Endodermal cell (in vitro differentiated cells): ENCODE measurements at places on chromosomes 11 and 22. TPM values are rescaled to one million over a fixed set of nuclear protein-coding genes. Genes with fewer than 3 reads are reported as not detected.
A peak's percentile ranks its signal among the peaks of the same experiment; 100 is the strongest.

The GVQW3 gene
- 6.2 and 6.6 TPM in 2 replicates for total RNA-seq

The ATP5MG gene
- 227 to 283 TPM (median 228 TPM) in 3 replicates for total RNA-seq

The APOBEC3A gene
- total RNA-seq = not detected in 3 replicates

GRCh38 chr22:20002128-20002527 is 14.5 kb downstream of the ARVCF start:
- H3K27me3 ChIP-seq = no peaks in the 10 kb centered on the region
- DNase-seq = no peak
- no peaks in the 10 kb centered on the region for H3K36me3 ChIP-seq
- H3K27ac ChIP-seq = peak overlapping the region; percentile 36
- no peak overlapping the region for H3K4me3 ChIP-seq

DNA sequence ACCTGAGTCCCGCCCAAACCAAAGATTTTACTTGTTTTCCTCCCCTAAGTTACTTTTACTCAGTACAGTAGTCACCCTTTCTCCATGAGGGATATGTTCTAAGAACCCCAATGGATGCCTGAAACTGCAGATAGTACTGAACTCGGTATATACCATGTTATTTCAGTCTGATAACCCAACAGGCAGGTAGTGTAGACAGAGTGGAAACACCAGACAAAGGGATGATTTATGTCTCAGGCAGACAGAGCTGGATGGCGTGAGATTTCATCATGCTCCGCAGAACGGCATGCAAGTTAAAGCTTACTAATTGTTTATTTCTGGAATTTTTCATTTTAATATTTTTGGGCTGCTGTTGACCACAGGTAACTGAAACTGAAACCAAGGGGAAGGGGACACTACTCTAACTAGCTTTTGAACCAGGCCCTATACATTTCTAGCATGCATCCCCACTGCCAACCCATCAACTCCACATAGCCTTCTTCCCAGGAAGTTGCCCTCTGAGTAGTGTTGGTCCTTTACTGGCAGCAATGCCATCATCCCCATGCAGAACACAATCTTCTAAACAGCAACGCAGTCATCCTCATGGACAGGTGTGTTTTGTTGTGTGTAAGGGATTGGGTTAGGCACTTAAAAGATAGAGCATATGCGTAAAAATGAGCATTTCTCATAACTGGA is 27.7 kb downstream of the CSRP3 start:
- no peak overlapping the region for H3K4me3 ChIP-seq
- no peaks in the 10 kb centered on the region for H3K27me3 ChIP-seq

DNA sequence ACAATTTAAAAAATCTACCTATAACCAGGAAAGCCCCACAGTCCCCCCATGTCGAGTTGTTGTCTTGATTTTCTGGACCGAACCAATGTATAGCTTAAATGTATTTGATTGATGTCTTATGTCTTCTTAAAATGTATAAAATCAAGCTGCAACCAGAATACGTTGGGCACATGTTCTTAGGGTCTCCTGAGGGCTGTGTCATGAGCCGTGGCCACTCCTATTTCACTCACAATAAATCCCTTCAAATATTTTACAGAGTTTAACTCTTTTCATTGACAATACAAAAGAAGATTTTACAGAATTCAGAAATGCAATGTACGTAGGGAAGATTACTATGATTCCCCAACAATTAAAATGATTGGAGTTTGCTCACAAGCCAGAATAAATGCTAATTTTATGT is 428.7 kb upstream of the RAG2 start:
- H3K27ac ChIP-seq = no peak overlapping the region
- H3K36me3 ChIP-seq = no peaks in the 10 kb centered on the region
- no peaks in the 10 kb centered on the region for H3K4me1 ChIP-seq
- no peaks in the 10 kb centered on the region for H3K27me3 ChIP-seq
- no peak overlapping the region for H3K4me3 ChIP-seq

GRCh38 chr11:126997196-126997595 is 3.4 kb downstream of the KIRREL3 start:
- peak overlapping the region; percentile 92 for H3K27ac ChIP-seq
- no peak for DNase-seq
- H3K4me1 ChIP-seq = no peaks in the 10 kb centered on the region
- H3K27me3 ChIP-seq = peaks cover 89% of the 10 kb centered on the region
- no peaks in the 10 kb centered on the region for H3K36me3 ChIP-seq

- no peak overlapping the region for H3K4me3 ChIP-seq
- peak; percentile 71 for DNase-seq
- H3K27me3 ChIP-seq = no peaks in the 10 kb centered on the region
- H3K36me3 ChIP-seq = no peaks in the 10 kb centered on the region
- peak overlapping the region; percentile 47 for H3K27ac ChIP-seq
- no peaks in the 10 kb centered on the region for H3K4me1 ChIP-seq
Observed at GRCh38 chr22:25437414-25438160, 126.9 kb upstream of the GRK3 start.

DNA sequence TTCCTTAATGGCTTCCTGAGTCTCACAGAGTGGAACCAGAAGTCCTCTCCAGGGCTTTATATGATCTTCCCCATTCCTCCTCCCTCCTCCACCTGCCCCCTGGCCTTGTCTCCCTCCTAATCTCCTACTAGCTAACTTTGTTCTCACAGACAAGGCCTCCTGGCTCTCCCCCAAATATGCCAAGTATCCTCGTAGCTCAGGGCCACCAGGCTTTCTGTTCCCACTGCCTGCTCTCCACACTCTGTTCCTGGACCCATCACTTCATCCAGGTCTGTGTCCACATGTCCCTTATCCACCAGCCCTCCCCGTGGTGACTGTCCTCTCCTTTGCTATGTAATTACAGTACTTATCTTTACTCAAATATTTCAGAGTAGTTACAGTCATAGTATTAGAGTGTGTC is 23.2 kb upstream of the LMO1 start:
- H3K4me3 ChIP-seq = no peak overlapping the region
- H3K27me3 ChIP-seq = peaks cover 21% of the 10 kb centered on the region
- H3K36me3 ChIP-seq = no peaks in the 10 kb centered on the region
- H3K27ac ChIP-seq = no peak overlapping the region

DNA sequence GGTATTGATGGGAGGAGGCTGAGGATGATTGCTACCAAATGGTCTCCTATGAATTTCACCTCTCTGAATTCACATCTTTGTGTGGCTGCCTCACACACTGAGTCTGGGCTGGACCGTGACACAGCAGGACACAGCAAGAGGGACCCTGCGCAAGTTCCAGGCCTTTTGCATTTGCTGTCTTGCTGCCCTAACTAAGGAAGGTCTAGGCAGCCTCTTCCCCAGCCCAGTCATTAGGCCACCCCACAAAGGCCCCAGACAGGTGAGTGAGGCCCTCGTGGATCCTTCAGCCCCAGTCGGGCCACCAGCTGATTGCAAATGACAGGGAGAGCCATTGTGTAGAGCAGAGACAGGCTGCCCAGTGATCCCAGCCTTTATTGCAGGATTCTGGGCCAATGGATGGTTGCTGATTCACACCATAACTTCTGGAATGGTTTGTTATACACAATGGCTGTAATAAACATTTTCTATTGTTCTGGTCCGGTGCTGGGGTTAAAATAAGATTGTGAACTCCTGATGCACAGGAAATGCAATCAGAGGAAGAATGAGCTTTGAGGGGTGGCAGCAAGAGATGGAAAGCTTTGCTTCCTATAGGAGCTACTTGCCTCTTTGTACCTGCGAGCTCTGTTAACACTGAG is 28.5 kb upstream of the CSNK2A3 start:
- no peak overlapping the region for H3K27ac ChIP-seq
- no peaks in the 10 kb centered on the region for H3K36me3 ChIP-seq
- no peaks in the 10 kb centered on the region for H3K4me1 ChIP-seq
- H3K27me3 ChIP-seq = no peaks in the 10 kb centered on the region

- H3K4me3 ChIP-seq = peak overlapping the region; percentile 78
- peak; percentile 45 for DNase-seq
- H3K36me3 ChIP-seq = peaks cover 17% of the 10 kb centered on the region
- H3K27ac ChIP-seq = no peak overlapping the region
Observed at GRCh38 chr11:67304511-67305113, 1.3 kb downstream of the SSH3 start.

DNA sequence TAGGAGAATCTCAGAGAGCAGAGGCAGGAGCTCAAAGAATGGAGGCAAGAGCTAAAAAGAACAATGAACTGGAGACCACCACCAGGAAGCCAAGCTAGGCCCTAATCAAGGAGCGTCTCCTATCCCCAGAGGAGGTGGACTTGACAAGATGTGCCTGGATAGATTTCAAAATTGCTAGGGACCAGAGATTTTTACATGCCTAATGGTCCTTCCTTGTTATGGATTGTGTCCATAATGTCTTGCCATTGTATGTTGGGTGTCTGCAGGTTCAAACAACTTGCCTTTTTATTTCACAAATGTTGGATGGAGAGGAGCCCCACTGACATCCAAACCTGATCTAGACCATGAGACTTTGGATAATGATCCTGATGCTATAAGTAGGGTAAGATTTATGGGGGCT is 88.2 kb upstream of the TP53I11 start:
- no peak for DNase-seq
- peaks cover 4% of the 10 kb centered on the region for H3K4me1 ChIP-seq
- no peaks in the 10 kb centered on the region for H3K36me3 ChIP-seq
- no peaks in the 10 kb centered on the region for H3K27me3 ChIP-seq

- H3K36me3 ChIP-seq = peaks cover 15% of the 10 kb centered on the region
- no peaks in the 10 kb centered on the region for H3K27me3 ChIP-seq
- H3K27ac ChIP-seq = no peak overlapping the region
- peaks cover 7% of the 10 kb centered on the region for H3K4me1 ChIP-seq
- DNase-seq = no peak
Observed at GRCh38 chr11:65921033-65921555, 1.9 kb downstream of the DRAP1 start.

GRCh38 chr22:28023774-28024173 is 104.7 kb upstream of the PITPNB start:
- H3K4me1 ChIP-seq = peaks cover 5% of the 10 kb centered on the region
- no peak overlapping the region for H3K27ac ChIP-seq
- no peaks in the 10 kb centered on the region for H3K36me3 ChIP-seq
- H3K27me3 ChIP-seq = no peaks in the 10 kb centered on the region

GRCh38 chr11:593347-593746 is 17.1 kb downstream of the PHRF1 start:
- no peak overlapping the region for H3K27ac ChIP-seq
- peaks cover 71% of the 10 kb centered on the region for H3K36me3 ChIP-seq
- DNase-seq = no peak
- H3K27me3 ChIP-seq = no peaks in the 10 kb centered on the region
- no peaks in the 10 kb centered on the region for H3K4me1 ChIP-seq

GRCh38 chr22:19720999-19721329 is 2.4 kb upstream of the GP1BB start:
- H3K4me3 ChIP-seq = no peak overlapping the region
- DNase-seq = no peak
- H3K27me3 ChIP-seq = peaks cover 95% of the 10 kb centered on the region
- H3K36me3 ChIP-seq = no peaks in the 10 kb centered on the region
- H3K4me1 ChIP-seq = no peaks in the 10 kb centered on the region

DNA sequence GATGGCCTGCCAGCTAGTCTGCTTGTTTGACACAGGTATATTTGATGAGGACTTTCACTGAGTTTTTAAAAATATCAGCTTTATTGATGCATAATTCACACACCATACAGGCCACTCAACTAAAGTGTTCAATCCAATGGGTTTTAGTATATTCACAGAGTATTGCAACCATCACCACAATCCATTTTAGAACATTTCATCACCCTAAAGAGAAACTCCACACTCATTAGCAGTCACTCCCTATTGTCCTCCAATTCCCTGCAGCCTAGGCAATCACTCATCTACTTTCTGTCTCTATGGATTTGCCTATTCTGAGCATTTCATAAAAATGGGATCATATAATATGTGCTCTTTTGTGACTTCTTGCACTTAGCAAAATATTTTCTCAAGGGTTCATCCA is 397.9 kb upstream of the NARS2 start:
- no peak overlapping the region for H3K27ac ChIP-seq
- no peak for DNase-seq
- H3K4me1 ChIP-seq = no peaks in the 10 kb centered on the region
- no peak overlapping the region for H3K4me3 ChIP-seq

DNA sequence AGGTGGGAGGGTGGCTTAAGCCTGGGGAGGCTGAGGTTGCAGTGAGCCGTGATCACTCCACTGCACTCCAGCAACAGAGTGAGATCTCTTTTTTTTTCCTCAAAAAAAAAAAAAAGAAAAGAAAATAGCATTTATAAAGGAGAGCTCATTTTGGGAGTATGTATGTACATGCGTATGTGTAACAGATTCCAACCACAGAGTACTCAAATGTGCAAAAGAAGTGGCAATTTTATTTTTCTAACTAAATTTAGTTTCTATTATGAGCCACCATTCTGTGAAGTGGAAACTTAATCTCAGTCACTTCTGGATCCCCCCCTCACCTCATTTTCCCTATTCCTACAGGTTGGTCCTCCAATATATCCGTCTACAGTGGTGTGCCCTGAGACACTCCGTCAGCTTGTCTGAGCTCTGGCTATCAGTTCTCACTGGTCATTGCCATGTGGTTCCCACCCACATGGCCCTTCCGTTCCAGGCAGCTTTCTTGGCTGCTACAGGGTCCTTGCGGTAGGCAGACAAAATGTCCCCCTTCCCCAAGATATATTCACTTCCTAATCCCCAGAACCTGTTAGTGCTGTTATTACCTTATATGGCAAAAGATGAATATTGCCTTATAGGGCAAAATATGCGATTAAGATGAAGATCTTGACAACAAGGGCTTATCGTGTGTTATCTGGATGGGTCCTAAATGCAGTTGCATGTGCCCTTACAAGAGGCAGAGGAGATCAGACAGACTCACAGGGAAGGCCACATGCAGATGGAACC is 35.8 kb upstream of the TSKU start:
- H3K27ac ChIP-seq = no peak overlapping the region
- H3K27me3 ChIP-seq = no peaks in the 10 kb centered on the region
- H3K36me3 ChIP-seq = no peaks in the 10 kb centered on the region

- H3K4me1 ChIP-seq = no peaks in the 10 kb centered on the region
- H3K4me3 ChIP-seq = no peak overlapping the region
- peak; percentile 29 for DNase-seq
- no peak overlapping the region for H3K27ac ChIP-seq
- peaks cover 13% of the 10 kb centered on the region for H3K27me3 ChIP-seq
Observed at GRCh38 chr11:119473226-119473625, 50.3 kb upstream of the THY1 start.
